ENCODE measurements at places on chromosomes 7 and 10. TPM values are rescaled to one million over a fixed set of nuclear protein-coding genes. Genes with fewer than 3 reads are reported as not detected.
A peak's percentile ranks its signal among the peaks of the same experiment; 100 is the strongest.

- no peak for DNase-seq
These were observed 335.2 kb upstream of the SEMA3D start for GRCh38 chr7:85522070-85522469.

- DNase-seq: no peak
These were observed 77.1 kb downstream of the MTPN start for GRCh38 chr7:135900065-135900546.

DNA sequence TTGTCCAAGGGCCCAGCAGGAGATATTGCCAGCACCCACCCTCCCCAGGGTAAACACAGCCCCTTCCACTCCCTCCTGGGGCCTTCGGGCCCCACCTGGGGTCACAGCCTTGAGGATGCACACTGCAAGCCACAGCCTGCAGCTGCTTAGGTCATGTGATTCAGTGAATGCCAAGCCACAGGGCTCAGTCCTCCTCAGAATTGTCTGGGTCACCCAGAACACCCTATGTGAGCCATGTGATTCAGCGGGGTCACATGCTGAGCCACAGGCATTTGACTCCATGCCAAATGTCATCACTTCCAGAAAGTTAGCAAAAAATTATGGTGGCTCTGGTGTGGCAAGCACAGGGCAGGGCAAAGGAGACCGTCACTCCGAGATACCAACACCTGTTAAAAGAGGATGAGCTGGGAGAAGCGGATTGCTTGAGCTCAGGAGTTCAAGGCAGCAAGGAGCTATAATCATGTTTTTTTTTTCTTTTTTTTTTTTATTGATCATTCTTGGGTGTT is 17.2 kb upstream of the PSAP start:
- peak; percentile 63 for DNase-seq

DNA sequence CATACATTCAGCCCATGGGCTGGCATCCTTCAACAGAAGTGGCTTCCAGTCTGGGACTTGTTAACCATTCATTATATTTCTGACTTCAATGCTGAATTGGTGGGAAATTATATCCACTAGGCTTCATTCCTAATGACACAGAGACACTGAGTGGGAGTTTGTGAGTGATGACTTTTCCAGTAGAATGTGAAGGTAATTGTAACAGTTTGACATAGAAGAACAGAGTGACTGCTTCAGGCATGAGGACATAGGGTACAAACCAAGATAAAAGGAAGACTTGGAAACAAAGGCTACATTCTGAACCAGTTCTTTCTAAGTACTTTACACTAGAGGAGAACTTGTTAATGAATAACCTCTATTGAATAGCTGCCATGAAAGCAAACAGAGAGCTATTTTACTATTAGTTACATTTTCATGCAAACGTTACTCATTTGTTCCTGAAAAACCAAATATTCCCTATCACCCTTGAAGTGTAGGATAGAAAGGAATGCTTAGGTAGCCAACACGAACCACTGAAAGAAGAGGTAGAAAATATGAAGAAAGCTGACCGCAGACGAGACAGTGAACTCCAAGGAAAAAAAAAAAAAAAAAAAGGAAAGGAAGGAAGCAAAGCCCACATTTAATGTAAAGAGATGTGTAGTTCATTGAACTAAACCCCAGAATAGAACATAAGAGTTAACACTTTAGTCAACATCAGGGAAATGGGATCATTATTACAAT is 237.0 kb upstream of the SEMA3C start:
- no peak for DNase-seq

- DNase-seq: no peak
These were observed 905 bp downstream of the ASB13 start for GRCh38 chr10:5665373-5666007.

DNA sequence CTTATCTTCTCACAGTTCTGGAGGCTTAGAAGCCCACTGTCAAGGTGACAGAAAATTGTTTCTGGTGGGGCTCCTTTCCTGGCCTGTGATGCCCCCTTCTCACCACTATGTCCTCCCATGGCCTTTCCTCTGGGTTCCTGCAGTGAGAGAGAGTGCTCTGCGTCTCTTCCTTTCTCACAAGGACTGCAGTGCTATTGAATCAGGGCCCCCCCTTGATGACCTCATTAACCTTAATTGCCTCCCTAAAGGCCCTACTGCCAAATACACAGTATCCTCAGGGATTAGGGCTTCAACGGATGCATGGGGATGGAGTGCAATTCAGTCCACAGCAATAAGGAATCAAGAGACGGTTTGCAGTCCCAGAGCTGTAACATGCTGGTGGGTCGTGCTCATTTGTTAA is 82.0 kb upstream of the GRB10 start:
- no peak for DNase-seq

- peak; percentile 87 for DNase-seq
These were observed 9.3 kb downstream of the NOD1 start for GRCh38 chr7:30469303-30469702.

Gene SNX10
- total RNA-seq: 1.2 TPM

Gene BLVRA
- 51.5 TPM for total RNA-seq

Data from Right ventricle myocardium superior (tissue), 1 donor.